Renal pelvis (tissue), 12 donors: ENCODE measurements at places on chromosomes 4 and X. TPM values are rescaled to one million over a fixed set of nuclear protein-coding genes. Genes with fewer than 3 reads are reported as not detected.

GAGE12E gene
- not detected for polyA plus RNA-seq

NUDT6 gene
- 23.6 TPM for polyA plus RNA-seq

CFP gene
- polyA plus RNA-seq = 1.7 TPM

REPS2 gene
- 21.9 TPM for polyA plus RNA-seq

CXorf49B gene
- polyA plus RNA-seq = not detected

MAGEA8 gene
- 0.29 TPM for polyA plus RNA-seq

TMPRSS11B gene
- not detected for polyA plus RNA-seq

- DNase-seq = no peak
Measured at GRCh38 chrX:69109706-69110105, 55.5 kb downstream of the PJA1 start.

DNA sequence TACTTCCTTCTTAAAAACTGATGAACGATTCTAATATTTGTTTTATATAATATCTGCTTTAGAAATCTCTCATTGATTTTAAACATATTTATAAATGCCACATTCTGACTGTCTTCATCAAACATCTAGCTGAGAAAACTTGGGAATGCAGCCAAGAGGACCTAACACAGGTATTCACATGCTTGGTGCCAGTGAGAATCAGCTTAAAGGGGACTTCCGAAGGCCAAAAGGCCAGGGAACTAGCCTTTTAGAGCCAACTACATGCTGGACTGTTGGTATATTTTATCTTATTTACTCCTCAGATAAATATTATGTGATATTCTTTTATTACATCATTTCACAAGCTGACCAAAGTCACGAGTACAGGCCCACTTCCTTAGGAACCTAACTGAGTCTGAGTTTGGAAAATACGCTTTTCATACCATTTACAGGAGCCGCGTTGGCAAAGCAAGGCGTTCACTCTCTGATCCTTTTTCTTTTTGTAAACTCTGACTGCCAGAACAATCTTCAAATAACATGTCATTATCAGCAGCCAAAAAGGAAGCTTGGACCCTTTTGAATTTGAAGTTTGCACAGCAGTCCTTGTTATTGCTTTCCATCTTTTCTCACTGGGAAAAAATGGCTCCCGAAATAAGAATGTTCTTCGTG, 41.1 kb upstream of the PDLIM3 start:
- DNase-seq = no peak

DNA sequence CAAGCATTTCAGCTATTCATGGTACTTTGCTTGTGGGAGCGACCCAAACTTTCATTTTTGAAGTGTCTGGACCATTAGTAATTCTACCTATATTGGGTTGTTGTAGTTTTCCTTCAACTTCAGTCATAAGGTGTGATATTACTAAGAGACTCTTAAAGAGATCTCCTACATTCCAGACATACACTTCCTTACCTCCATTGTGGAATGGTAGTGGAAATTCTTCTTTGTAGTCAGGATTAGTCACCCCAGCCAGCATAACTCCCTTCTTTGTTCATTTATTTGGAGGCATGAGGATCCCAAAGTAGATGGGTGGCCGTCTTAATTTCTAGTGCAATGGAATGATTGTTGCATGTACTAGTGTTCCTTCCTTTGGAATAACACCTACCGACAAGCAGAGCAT, 991.4 kb downstream of the ARAP2 start:
- no peak for DNase-seq

DNA sequence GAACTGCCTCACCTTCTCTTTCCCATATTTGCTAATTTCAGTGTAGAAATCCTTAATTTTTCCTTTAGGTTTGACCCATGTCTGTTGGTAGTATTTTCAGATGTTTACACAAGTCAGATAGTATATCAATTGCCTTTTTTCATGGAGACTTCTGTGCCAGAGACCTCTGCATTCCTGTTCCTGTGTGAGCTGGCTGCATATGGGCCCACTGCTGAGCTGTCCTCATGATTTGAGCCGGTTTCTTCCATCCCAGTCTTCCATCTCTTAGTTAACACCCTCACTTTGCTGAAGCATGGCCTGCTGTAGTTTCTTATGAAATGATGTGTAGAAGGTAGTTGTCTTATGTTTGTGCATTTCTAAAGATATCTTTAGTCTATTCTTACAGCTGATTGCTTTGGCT, 40.0 kb downstream of the CDS1 start:
- no peak for DNase-seq

GRCh38 chr4:137300776-137301175, 231.5 kb downstream of the PCDH18 start:
- DNase-seq = no peak

- DNase-seq = no peak
Measured at GRCh38 chrX:38409289-38409688, 56.9 kb downstream of the OTC start.

DNA sequence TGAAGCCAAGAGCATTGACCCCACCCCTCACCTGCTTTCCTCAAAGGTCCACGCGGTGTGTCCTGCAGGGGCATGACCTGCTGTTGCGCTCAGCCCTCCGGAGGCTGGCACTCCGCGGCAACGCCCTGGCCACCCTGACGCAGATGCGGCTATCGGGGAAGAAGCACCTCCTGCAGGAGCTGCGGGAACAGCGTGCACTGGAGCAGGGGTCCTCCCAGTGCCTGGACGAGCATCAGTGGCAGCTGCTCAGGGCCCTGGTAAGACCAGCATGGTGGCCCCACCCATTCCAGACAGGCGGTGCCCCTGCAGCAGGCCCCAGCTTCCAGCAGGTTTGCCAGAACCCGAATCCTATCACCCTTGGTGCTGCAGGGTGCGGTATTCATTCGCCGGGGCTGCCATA, 86.0 kb downstream of the EVC start:
- no peak for DNase-seq

DNA sequence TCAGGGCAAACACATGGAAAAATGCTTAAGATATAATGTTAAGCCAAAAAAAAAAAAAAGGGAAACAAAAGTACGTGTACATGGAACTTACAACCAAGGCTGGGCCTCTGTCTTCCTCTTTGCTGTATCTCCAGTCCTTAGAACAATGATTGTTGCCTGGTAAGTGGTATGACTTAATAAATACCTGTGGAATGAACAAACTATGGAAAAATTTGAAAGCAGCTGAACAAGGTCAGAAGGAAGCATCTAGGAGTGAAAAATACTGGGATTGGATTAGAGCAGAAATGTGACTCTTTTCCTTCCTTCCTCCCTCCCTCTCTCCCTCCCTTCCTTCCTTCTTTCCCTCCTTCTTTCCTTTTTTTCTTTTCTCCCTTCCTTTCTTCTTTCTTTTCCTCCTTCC, 54.2 kb upstream of the SMIM10 start:
- DNase-seq = no peak

DNA sequence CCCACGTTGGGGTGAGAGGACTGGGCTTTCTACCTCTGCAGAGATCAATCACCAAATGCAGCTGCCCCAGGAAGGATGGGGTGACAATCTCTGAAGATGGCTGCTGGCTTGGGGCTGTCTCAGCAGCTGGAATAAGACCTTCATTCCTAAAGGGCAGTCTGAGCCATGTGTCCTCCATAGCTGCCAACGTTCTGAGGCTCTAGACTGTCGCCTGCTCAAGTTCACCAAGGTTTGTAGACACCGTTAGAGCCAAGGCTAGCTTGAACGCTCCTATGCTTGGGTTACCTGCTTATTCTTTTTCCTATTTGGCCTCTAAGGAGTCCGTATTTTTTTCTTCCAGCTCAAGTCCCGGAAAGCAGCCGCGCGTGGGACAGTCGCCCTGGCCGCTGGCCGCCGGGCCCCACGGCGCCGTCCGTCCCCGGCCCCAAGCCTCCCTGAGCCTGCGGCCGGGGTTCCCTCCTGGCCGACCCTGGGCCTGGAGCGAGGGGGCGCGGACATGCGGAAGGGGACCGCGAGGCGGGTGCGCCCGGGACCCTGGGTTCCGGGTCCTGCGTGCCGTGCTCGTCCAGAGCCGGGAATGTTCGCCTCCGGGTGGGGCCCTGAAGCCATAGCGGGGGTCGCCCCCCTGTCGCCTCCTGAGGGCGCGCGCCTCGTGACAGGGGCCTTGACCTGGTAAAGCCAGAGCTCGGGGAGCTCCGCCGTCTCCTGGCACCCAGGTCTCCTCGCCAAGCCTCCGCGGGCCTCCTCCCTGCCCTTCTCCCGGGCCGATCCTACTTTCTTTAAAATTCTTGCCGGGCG, 23.3 kb downstream of the MRFAP1 start:
- DNase-seq = no peak

DNA sequence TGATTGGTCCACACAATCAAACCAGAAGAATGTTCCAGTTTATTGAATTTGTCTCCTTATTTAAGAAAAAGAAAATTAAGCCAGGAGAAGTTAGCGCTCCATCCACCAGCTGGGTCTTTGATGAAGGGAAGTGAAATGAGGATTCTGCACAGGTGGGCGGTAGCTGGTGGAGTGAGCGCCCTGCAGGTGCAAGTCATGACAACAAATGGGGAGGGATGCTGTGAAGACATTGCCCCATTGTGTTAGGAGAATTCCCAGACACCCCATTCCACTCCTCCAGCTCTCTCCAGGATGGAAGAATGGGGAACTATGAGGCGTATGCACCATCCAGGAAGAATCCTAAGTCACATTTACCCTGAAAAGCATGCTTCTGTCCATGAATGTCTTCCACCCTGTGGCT, 22.9 kb downstream of the PLRG1 start:
- DNase-seq = no peak

DNA sequence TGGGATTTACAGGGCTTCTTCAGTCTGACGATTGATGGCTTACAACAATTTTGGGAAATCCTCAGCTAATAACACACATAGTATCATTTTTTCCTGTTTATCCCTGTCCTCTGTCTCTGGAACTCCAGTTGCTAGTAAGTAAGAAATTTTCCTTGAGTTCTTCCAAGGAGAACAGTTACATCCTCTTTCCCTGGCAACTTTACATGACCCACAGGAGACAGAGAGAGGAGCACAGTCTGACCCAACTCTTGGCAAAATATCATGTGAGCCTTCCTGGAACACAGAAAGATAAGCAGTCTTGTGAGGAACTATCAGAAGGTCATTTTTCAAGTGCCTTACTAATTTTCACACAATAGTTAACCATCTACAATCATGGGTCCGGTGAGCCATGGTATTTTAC, 578.7 kb upstream of the PABPC4L start:
- no peak for DNase-seq

DNA sequence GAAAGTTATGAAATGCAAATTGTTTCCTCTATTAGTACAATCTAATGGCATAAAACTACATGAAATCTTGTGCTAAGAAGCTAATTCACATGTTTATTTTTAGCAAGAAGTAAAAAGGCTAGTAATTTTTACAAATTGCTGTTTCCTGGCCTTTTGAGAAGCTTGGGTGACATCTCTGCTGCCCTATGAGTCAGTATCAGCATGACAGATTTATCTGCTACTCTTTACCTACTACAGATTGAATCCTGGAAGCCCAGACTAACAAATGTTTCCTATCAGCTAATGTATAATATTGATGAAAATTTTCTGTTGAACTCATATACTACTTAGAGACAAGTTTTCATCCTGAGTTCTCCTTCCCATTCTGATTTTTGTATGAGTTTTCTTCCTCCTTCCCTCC, 232.4 kb downstream of the DCTD start:
- DNase-seq = no peak

DNA sequence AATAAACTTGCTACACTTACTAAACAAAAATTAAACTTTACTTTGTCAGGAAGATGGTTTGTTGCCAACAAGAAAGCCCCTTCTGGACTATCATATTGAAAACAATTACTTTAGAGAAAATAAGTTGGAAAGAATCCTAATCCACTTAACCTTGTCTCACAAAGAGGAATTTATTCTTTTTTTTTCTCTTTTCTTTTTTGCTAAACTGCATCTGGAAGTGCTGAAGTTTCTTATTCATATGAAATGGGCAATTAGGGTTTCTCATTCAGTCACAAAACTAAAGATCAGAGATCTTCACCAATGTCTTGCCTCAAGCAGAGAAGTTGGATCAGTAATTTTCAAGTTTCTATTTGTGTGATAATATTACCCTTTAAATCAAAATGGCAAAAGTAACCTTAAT, 234.9 kb upstream of the AMOT start:
- no peak for DNase-seq

GRCh38 chrX:63708801-63709200, 76.2 kb downstream of the ARHGEF9 start:
- DNase-seq = no peak

DNA sequence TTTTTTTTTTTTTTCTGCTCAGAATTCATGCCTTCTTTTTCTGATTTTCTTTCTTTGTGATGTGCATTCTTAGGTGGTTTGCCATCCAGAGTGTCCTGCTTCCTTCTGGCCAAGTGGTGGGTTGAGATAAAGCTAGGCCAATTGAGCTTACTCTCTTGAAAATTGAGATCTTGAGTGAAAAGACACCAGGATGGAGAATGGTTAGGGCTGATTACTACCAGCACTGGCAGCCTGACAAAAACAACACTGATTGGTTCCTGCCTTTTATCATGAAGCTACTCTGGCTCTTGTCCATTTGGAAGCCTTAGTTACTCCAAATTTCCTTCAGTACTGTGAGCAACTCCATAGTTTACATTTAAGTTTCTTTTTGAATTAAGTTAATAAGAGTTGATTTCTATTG, 404.0 kb downstream of the PPARGC1A start:
- DNase-seq = no peak

- DNase-seq = no peak
Measured at GRCh38 chr4:172485007-172485406, 671.8 kb downstream of the GALNTL6 start.

- no peak for DNase-seq
Measured at GRCh38 chr4:161320377-161320776, 843.4 kb downstream of the FSTL5 start.

DNA sequence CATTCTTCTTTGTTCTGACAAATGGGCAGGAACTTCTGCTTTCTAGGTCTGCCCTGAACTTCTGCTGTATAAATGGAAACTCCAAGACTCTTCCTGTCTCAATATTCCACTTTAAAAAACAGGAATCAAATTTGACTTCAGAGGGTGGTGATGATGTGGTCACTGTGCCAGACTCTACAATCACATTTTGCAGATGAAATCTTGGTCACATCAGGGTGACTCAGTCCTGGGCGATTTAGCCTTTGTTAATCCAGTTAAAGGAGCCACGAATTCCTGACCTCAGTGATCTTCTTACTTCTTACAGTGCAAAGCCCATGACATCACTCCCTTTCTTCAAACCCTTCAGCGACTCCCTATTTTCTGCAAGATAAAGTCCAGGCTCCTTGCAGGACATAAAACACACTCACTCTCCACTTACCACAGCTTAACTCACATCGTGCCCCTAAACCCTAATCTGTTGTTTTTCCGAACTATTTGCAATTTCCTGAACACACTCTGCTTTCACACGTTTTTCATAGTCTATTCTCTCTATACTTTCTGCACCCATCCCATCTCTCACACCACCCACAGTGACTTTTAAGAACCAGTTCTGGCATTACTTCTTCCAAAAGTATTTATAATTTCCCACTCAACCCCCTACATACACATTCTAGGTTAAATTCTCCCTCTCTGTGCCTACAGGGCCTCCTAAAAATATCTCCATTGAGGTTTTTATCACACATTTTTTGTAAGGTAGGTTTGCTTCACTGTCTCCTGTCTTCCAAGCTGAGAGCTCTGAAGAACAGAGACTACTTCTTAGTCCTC, 11.1 kb downstream of the GASK1B start:
- DNase-seq = no peak

DNA sequence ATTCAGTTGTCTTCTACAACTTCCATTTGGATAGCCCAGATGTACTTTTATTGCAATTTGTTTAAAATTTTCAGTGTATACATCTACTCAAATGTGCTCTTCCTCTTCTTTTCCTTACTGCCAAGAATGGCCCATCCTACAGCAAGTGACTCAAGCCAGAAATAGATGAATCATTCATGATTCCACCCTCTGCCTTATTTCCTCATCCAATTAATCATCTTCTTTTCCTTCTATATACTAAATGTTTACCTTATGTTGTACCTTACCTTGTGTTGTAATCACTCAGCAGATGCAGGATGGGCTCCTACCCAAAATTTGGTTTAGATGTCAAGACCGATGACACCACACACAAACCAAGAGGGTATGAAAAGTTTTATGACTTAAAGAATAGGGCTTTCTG, 437.8 kb downstream of the GRXCR1 start:
- no peak for DNase-seq
